Dermis microvascular lymphatic vessel endothelial cell (primary cell): ENCODE measurements at places on chromosomes 11 and 22. TPM values are rescaled to one million over a fixed set of nuclear protein-coding genes. Genes with fewer than 3 reads are reported as not detected.

Gene OR52E8
- total RNA-seq = not detected in 2 replicates

Gene ALDH3B1
- total RNA-seq = 1.0 and 1.3 TPM in 2 replicates

Gene UPK3A
- total RNA-seq = not detected in 2 replicates

Gene RAG2
- not detected in 2 replicates for total RNA-seq

Gene PIWIL4
- total RNA-seq = 0.51 and 0.76 TPM in 2 replicates

Gene SYT8
- total RNA-seq = under 0.01 and 0.13 TPM in 2 replicates

Gene LRP4
- total RNA-seq = 0.76 and 0.77 TPM in 2 replicates

Gene CD3E
- total RNA-seq = not detected in 2 replicates

Gene KRTAP5-2
- total RNA-seq = not detected in 2 replicates

Gene MS4A14
- not detected in 2 replicates for total RNA-seq

Gene ZNF215
- 1.3 TPM in 2 replicates for total RNA-seq

Gene LYVE1
- total RNA-seq = 62.0 and 441 TPM in 2 replicates

Gene DEUP1
- total RNA-seq = not detected in 2 replicates

Gene L3MBTL2
- total RNA-seq = 19.6 and 24.3 TPM in 2 replicates

Gene UQCC3
- 5.6 and 9.9 TPM in 2 replicates for total RNA-seq

Gene OR51B5
- not detected in 2 replicates for total RNA-seq

Gene MYRF
- total RNA-seq = 0.25 and 0.26 TPM in 2 replicates

Gene FGF4
- total RNA-seq = not detected in 2 replicates

Gene SEZ6L
- not detected in 2 replicates for total RNA-seq

Gene RNASEH2C
- 39.8 and 42.6 TPM in 2 replicates for total RNA-seq

Gene EMID1
- total RNA-seq = 1.9 and 15.9 TPM in 2 replicates

Gene MMP13
- total RNA-seq = not detected in 2 replicates

Gene TENM4
- total RNA-seq = under 0.01 and 0.13 TPM in 2 replicates
